ENCODE measurements at places on chromosomes 7 and 10.

GRCh38 chr10:80155696-80156215 is 23.2 kb downstream of the PLAC9 start:
- ATAC-seq, result no peak

GRCh38 chr10:29496341-29497162 is 138.2 kb downstream of the SVIL start:
- peak; percentile 75 for ATAC-seq

DNA sequence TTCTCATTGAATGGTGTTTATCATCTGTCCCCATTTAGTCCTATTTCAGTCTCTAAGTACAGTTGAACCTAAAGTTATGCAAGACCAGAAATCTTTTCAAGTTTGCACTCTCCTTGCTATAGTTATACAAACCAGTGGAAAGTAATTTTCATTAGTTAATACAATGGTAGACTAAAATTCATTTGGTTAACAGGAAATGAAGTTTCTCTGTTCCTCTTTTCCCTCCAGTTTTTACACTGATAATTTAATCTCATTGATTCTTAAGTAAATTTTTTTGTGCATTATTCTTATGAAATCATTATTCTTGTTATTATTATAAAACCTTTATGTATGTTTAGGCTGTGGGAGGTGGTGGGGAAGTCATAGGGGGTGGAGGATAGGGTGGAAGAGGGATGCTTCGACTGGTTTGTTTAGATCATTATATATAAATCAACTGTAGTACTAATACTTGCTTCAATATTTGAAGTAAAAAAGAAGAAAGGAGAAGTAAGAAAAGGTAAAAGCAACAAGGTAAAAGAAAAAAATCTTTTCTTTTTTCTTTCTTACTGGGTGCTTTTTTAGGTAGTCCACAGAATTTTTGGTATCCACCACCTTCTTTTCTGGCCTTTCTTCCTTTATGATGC is 104.1 kb downstream of the GPR85 start:
- ATAC-seq, result no peak

- ATAC-seq, result no peak
Observed at GRCh38 chr10:64070241-64070640, 549.0 kb downstream of the REEP3 start.

DNA sequence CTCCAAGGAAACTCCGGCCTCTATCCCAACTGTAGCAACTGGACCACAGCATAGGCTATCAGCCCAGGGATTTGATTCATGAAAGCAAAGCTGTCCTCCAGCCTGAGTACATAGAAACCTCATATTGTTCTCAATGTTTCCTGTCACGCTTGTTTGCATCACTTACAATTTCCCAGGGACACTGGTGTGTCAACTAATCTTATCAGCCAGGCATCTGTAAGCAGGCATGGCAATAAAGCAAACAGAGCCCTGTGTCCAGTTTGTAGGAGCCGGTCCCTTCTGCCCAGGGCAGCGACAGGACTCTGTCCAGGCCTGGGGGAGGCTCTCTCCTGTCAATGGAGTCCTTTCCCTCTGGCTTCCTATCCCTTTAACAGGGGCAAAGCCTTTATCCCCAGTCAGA is 23.0 kb upstream of the CDHR3 start:
- ATAC-seq, result no peak

DNA sequence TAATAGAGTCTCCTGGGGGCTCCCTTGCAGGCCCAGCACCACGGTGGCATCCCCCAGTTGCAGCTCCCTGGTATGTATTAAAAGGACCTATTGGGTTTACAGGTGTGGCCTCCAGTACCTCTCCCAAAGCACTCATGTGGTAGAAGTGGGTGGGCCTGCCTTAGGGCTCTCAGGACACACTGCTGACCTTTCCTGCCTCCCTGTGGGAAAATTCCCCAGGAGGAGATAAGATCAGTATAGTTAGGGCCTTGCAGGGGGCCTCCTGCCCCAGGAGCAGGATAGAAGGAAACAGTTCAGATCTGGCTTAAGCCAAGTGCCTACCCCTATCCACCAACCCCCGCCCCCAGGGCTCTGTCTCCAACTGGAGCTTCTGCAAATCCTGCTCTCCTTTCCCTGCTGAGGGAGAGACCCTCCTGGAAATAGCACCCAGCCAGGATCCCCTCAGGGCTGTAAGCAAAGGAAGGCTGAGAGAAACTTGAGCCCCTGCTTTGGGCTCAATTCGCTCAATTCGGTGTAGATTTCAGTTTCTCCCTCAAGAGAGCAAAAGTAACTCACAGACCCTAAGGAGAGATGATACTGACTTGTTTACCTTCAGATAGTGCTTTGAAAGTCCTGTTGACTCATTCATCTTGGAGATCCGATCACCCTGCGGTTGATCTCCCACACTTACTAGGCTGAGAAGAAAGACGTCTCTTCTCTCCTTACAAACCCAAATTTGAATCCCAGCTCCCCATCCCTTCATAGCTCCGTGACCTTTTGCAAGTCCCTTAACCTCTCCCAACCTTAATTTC is 130.6 kb downstream of the WDR11 start:
- no peak for ATAC-seq

GRCh38 chr10:7243873-7244272 is 167.0 kb downstream of the SFMBT2 start:
- no peak for ATAC-seq

GRCh38 chr7:17299483-17299991 is 1.1 kb downstream of the AHR start:
- peak; percentile 23 for ATAC-seq

DNA sequence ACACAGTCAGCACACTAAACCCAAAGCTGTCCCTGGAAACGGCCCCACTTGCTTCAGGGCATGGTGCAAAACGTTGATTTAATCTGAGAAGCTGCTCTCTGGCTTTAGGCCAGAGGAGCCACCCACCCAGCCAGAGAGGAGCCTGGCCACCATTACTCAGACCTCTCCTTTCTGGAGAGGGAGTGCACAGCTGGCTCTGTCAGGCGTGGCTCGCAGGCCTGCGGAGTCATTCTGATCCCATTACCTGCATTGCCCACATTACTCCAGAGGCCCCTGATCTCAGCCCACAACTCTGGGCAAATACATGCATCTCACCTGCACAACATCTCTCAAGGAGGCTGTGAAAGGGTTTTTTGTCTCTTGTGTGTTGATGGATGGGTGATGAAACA is 370.0 kb upstream of the IGFBP3 start:
- peak; percentile 75 for ATAC-seq

- no peak for ATAC-seq
Observed at GRCh38 chr10:3287572-3288445, 115.2 kb upstream of the PITRM1 start.
